ENCODE measurements at places on chromosomes 7 and 10.
A peak's percentile ranks its signal among the peaks of the same experiment; 100 is the strongest.

- no peak for DNase-seq
Observed at GRCh38 chr10:11715815-11716494, 26.2 kb upstream of the ECHDC3 start.

DNA sequence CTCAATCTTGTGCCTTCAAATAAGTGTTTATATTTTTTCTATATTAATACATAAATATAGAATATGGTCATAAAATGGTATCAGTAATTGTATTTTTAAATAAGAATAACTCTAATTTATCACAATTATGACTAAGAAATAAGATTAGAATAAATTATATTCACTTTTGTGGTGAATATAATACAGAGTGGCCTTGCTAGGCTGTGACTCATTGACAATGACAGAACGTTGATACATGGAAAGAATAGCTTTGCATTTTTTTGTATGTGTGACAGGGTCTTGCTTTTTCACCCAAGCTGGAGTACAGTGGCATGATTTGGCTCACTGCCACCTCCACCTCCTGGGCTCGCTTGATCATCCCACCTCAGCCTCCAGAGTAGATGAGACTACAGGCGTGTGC lies 47.8 kb upstream of the PCLO start:
- DNase-seq = no peak

DNA sequence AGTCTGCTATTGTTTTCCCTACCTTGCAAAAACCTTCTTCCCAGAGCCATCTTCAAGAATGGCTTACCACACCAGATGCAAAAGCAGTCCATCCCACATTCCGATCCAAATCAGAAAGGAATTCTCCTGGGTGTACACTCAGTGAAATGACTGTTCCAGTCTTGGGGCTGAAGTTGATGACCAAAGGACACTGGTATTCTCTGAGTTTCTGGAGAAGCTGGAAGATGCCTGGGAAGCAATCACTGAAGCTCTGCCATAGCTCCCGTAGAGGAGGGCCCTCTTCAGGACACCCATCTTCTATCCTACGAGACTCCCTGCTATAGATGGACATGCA lies 155.7 kb downstream of the LCOR start:
- DNase-seq = no peak

DNA sequence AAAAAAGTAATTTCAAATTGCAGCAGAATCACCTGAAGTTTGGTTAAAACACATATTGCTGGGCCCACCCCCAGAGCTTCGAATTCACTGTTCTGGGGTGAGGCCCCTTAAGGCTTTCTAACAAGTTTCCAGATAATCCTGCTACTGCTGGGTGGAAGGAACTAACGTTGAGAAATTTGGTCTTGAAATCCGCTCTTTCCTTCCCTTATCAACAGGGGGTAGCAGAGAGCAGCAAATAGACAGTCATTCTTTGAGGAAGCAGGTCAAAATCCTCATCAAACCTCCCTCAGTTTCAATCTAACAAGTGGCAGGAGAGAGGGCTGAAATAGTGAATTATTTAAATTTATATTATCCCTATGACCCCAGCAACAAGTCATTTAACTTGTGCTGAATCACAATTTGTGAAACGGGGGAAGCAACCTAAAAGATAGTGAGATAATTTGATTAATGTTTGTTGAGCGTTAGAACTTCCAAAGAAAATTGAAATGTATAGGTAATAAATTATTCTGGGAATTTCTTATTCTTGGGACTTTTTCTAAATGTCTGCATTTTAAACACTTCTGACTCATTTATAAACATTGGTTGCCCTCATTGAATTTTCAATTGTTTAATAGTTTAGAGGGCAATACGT lies 21.7 kb upstream of the MALSU1 start:
- peak; percentile 36 for DNase-seq

All from NCI-H2081 treated with DMSO at 0.1 percent for 48 hours (cell line).